ENCODE measurements at places on chromosomes 1 and 21.

DNA sequence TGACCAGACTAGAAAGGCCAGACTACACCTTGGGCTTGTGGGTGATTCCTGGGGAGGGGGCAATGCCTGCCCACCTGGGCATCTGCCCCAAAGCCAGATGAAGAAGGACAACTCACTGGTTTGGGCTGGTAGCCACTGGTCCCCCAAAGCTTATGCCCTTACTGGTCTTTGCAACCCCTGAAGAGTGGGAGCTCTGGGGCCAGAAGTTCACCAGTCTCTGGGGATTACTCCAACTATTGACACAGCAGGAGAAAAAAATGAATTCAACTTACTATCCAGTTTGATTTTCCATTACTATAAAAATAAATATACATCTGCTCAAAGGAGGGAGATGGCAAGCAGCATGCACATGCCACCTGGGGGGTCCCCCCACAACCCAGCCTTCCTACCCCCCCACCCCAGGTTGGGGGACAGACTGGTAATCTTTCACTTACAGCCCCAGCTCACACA is 2.6 kb downstream of the AHDC1 start:
- DNase-seq, result no peak

- no peak for DNase-seq
Measured at GRCh38 chr1:8910914-8911313, 32.4 kb upstream of the ENO1 start.

DNA sequence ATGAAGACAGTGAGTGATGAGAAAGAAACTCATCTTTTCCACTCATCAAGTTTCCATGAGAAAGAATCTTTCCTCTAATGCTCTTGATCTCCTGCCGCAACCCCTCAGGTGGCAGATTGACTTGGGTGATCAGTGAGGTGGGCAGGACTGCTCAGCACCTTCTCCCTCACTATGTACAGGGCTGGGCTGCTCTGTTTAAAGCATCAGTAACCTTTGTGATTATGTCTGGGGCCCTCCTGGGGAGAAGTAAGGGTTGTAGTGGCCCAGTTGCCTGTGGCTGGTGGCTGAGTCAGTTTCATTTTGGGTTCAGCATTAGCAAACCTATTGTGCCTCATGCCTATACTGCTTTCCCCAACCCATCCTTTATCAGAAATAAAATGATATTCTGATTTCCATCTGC is 366.0 kb downstream of the TTLL7 start:
- DNase-seq, result peak; percentile 2

DNA sequence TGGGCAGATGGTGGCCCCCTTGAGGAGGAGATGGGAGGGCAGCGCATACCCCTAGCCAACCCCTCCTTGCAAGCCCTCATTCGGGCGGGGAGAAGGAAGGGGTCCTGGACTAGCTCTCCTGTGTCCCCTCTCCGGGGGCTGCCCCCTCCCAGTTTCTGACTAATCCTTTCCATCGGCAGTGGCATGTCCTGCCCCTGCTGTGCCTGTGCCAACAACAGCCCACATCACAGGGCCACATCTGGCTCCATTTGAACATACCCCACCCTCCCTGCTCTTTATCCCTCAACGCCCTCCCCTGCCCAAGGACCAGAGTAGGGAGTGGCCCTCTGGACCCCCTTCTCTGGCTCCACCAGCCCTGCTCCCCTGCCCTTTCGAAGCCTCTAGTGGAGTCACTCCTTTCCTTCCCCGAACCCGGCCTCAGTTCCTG is 11.0 kb upstream of the LMNA start:
- DNase-seq, result no peak

GRCh38 chr1:161890574-161890973 is 124.5 kb downstream of the ATF6 start:
- no peak for DNase-seq

DNA sequence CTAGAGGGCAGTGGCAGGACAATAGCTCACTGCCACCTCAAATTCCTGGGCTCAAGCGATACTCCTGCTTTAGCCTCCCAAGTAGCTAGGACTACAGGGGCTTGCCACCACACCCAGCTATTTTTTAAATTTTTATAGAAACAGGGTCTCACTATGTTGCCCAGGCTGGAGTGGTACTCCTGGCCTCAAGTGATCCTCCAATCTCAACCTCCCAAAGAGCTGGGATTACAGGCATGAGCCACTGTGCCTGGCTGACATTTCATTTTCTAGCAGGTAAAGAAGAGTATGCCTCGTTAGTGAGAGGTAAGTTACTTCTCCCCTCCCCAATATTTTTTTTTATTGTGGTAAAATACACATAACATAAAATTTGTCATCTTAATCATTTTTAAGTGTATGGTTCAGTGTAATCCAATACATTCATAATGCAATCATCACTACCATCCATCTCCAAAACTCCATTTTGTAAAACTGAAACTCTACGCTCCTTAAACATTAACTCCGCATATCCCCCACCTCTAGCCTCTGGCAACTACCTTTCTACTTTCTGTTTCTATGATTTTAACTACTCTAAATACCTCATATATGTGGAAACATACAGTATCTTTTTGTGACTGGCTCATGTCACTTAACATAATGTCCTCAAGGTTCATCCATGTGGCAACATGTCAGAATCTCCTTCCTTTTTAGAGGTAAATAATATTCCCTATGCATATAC is 22.4 kb downstream of the ZZZ3 start:
- DNase-seq, result no peak

GRCh38 chr21:44836666-44837471 is 19.0 kb upstream of the SUMO3 start:
- no peak for DNase-seq

All from activated CD4-positive, alpha-beta T cell treated with anti-CD3 and anti-CD28 coated beads for 24 hours (primary cell).